Breast epithelium (tissue), 4 donors: ENCODE measurements at places on chromosomes 4 and X. TPM values are rescaled to one million over a fixed set of nuclear protein-coding genes. Genes with fewer than 3 reads are reported as not detected.
A peak's percentile ranks its signal among the peaks of the same experiment; 100 is the strongest.

- DNase-seq, result no peak
These were observed 220.6 kb upstream of the FAM241A start for GRCh38 chr4:111924696-111925095.

- no peak for DNase-seq
These were observed 49.0 kb downstream of the CRMP1 start for GRCh38 chr4:5843573-5844530.

GRCh38 chrX:134694333-134695322, 36.4 kb upstream of the PLAC1 start:
- no peak for DNase-seq

DNA sequence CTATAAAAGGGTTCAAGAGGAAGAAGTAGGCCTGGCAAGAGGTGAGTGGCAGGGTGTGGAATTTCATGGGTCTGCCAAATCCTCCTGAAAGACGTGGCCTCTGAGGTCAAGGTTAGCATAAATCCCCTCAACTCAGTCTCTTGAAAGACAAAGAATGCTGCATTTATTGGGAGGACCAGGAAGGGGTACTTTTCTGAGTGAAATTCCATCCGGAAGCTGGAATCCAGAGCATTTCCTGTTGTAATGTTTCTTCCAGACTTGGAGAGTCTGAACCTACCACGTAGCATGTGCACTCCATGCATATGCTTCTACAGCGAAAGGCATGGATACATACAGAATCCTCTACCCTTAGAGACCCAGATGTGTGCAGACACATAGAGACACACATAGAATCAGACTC, 13.4 kb upstream of the FGD1 start:
- no peak for DNase-seq

DNA sequence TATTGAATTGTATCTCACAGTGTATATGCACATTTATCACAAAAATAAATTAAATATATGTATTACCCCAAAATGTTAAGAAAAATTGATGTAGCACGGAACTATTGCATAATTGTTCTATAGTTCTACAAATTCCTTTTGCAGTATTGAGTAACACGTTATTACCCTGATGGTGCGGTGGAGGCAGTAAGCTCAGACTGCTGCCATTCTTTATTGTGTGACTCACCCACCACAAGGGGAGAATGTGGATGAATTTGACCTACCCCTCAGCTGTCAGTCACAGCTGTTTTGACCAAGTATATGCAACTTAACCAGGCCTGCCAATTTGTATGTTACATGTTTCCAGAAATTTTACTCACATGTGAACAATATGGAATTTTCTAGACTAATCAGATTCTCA, 506.6 kb downstream of the SH3BGRL start:
- no peak for DNase-seq

GRCh38 chrX:48475296-48475695, 703 bp upstream of the FTSJ1 start:
- DNase-seq, result no peak

GRCh38 chr4:127120441-127121090, 512.2 kb upstream of the INTU start:
- no peak for DNase-seq

- no peak for DNase-seq
These were observed 337.7 kb downstream of the BMPR1B start for GRCh38 chr4:95095348-95095974.

DNA sequence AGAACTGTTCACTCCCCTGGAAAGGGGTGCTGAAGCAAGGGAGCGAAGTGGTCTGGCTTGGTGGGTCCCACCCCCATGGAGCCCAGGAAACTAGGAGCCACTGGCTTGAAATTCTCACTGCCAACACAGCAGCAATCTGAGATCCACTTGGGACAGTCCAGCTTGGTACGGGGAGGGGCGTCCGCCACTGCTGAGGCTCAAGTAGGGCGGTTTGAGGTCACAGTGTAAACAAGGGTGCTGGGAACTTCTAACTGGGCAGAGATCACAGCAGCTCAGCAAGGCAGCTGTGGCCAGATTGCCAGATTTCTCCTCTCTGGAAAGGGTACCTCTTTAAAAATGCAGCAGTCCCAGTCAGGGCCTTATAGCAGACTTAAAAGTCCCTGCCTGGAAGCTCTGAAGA, 53.9 kb upstream of the GALNTL6 start:
- DNase-seq, result no peak

DNA sequence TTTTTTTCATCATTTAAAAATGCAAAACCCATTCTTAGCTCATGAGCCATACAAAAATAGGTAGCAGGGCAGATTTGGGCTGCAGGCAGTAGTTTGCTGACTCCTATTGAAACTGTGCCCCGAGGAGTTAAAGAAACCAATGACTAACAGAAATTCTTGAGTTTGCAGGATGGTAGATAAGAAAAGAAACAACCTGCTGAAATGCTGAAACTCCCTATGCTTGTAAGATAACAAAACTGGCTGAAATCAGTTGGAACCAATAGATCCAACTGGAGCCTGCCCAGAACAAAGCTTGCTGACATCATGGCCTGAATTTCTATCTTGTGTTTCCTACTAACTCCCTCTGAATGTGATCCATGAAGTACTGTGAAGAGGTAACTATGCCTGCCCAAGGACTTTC, 68.6 kb downstream of the ANOS1 start:
- DNase-seq, result no peak

- no peak for DNase-seq
These were observed 34.2 kb upstream of the SULT1E1 start for GRCh38 chr4:69894186-69894585.

DNA sequence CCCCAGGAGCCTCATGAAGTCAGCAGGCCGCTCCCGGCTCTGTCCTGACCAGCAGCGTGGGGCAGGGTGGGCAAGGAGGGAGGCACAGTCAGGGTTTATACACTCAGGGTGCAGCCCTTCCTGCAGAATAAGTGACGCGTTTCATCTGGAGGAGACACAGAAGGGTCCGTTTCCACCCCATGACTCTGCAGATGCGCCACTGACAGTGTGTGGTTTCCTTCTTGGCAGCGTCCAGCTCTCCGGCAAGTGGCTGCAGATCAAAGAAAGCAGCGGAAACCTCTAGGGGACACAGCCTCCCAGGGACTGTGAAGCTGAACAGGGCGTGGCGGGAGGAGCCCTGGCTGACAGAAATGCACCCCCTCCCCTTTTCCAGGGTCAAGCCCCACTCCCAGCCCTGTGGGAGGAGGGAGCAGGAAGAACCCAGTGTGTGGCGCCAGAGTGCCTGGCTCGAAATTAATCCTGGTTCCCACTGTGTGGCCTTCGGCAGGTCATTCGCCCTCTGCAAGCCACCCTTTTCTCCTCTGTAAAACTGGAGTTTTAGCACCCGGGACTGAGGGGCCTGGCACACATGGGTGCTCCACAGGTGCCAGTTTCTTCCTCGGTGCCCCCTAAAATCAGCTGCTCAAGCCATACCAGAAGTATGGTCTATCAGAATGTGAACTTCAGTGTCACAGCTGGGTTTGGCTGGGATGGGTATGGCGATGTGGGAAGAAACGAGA, 17.3 kb upstream of the TBC1D14 start:
- DNase-seq, result no peak

GRCh38 chr4:15781427-15782095, 3.4 kb downstream of the CD38 start:
- no peak for DNase-seq

DNA sequence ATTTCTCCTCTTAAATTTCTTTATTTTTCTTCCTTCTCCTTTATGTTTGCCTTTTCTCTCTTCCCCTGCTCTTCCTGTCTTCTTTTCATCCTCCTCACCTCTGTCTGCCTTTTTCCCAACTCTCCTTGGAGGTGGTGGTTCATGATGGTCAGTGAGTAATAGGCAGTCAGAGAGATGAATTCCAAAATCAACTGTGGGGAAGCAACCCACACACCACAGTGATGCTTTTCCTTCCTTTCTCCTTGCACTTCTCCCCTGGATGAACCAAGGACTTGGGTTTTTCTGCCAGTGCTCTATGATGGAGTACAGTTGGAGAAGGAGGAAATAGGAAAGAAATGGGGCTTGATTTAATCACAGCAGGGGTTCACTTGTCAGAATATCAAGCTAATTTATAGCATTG, 153.8 kb downstream of the DCK start:
- no peak for DNase-seq

DNA sequence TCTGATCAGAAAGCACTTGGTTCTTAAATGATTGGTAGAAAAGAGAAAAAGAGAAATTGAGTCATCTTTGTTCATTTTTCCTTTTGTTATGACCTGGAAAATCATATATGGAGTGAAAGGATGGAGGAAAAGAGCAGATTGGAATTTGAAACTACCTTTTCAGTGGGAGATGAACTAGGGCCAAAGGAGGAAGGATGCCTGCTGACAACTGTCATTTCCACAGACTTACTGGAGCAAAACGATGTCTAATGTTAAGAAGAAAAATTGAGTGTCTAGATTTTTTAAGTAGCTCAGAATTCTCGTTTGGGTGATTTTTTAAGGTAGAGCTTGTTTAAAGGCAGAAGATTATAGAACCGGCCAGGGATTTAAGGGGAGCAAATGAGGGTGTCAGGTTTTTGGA, 144.6 kb upstream of the KCNIP4 start:
- no peak for DNase-seq

- DNase-seq, result no peak
These were observed 231.6 kb downstream of the NR3C2 start for GRCh38 chr4:148210661-148211060.

GRCh38 chr4:158805635-158806471, 37.0 kb downstream of the FNIP2 start:
- DNase-seq, result peak; percentile 22

DNA sequence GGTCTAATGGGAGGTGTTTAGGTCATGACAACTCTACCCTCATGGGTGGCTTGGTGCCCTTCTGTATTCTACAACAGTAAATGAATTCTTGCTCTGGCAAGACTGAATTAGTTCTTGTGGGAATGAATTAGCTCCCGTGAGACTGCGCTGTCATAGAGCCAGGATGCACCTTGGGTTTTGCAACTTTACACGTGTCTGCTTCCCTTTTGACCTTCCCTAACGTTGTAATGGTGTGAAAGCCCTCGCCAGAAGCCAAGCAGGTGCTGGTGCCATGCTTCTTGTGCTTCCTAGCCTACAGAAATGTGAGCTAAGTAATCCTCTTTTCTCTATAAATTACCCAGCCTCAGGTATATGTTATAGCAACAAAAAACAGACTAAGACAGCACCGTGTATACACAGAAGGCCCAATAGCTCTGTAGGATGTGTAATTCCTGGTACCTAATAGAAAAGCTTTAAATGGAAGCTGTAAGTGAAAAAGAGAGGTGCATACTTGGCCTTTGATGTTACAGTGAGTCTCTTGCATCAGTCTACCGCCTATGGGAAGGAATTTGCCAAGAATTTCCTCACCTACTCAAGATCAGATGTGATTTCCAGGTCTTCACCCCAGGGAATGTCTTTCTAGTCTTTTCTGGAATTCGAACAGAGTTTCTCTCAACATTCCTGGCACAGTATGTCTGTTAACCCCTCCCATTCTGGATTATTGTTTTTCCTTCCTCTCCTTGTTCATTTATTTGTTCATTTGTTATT, 3.2 kb upstream of the ENPEP start:
- DNase-seq, result no peak

GRCh38 chr4:39931441-39931901, 46.2 kb downstream of the PDS5A start:
- DNase-seq, result no peak

DNA sequence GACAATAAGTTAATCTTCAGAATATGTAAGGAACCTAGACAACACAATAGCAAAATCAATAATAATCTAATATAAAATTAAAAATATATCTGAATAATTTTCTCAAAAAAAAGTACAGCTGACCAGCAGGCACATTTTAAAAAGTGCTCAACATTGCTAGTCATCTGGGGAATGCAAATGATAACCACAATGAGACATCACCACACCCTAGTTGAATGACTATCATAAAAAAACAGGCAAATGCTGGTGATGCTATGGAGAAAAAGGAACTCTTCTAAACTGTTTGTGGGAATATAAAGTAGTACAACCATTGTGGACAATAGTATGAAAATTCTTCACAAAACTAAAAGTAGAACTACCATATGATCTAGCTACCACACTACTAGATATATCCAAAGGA, 956.9 kb upstream of the NDST4 start:
- DNase-seq, result no peak

DNA sequence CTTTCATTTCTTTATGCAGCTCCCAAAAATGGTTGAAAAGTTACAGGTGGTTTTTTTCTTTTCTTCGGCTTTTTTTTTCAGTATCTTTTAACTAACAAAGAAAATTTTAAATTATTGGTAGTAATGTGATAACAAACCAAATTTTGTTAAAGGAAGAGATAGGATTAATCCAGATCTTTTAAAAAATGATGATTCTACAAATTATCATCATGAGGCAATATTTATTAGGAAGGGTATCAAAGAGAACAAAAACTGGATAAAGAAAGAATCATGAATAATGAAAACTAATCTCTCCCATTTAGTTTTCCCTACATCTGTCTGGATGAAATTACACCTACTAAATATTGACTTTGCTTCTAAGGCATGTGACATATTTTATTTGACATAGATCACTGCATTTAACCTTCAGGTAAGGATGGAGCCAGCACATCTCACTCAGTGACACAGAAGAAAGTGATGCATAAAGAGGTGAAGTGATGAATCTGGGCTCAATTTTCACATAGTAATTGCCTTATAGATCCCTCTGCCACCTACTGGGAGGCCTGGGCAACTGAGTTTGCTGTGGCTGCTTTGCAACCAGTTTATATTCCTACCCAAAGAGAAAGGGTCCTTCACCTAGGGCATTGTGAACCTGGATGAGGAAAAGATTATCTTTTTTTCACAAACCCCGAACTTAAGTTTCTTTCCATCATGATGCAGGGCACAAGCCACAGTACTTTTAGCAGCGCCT, 155.6 kb downstream of the HNRNPD start:
- no peak for DNase-seq

DNA sequence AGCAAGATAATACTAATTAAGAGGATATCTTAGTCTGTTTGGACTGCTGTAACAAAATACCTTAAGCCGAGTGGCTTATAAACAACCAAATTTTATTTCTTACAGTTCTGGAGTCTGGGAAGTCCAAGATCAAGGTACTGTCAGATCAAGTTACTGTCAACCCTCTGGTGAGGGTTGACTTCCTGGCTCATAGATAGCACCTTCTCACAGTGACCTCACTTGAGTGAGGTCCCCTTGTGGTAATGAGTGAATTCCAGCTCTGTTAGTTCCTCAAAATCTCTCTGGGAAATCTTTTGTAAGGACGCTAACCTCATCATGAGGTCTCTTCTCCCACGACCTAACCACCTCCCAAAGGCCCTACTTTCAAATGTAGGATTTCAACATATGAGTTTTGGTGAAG, 36.9 kb upstream of the ADGRA3 start:
- no peak for DNase-seq

MAGEC2 gene
- total RNA-seq, result not detected

CXCR3 gene
- total RNA-seq, result not detected

FGF13 gene
- 7.9 TPM for total RNA-seq

STPG2 gene
- total RNA-seq, result 0.48 TPM

FATE1 gene
- not detected for total RNA-seq

PRPS2 gene
- 54.4 TPM for total RNA-seq

GUCY1A1 gene
- 8.2 TPM for total RNA-seq

ALPK1 gene
- 53.3 TPM for total RNA-seq

ASB12 gene
- not detected for total RNA-seq

FAM9B gene
- not detected for total RNA-seq

ZFP42 gene
- total RNA-seq, result not detected

OGT gene
- 345 TPM for total RNA-seq

MTTP gene
- 0.64 TPM for total RNA-seq
